Lung microvascular endothelial cell (primary cell): ENCODE measurements at places on chromosomes 2 and 18.

- DNase-seq = no peak
Observed at GRCh38 chr18:66769375-66769774, 165.5 kb upstream of the CDH19 start.

- no peak for DNase-seq
Observed at GRCh38 chr2:232204457-232204931, 174.1 kb upstream of the ALPP start.

GRCh38 chr2:45833968-45834344, 182.5 kb downstream of the PRKCE start:
- DNase-seq = no peak

- no peak for DNase-seq
Observed at GRCh38 chr2:20737505-20737904, 70.6 kb downstream of the GDF7 start.

DNA sequence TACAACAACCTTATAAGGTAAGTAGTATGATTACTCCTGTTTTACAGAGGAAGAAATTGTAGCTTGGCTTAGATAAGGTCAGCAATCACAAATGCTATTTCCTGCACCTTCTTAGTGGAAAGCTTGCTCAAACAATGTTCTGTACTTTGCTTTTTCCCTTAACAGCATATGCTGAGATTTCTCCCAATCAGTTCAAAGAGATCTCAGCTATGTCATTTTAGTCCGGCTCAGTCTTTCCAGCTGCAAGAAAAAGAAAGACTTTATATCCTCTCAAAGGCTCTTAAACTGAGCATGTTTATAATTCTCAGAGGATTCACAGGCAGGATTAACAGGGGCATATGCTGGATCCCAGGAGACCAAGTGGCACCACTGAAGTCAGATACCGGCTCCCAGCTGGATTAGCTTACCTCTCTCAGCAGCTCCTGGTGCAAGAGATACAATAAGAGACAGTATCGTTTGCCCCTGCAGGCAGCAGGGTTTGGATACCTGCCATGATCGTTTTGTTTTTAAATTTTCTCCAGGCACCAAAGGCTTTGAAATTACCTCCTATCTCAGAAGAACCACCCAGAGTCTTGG, 29.5 kb downstream of the KIAA2012 start:
- no peak for DNase-seq

DNA sequence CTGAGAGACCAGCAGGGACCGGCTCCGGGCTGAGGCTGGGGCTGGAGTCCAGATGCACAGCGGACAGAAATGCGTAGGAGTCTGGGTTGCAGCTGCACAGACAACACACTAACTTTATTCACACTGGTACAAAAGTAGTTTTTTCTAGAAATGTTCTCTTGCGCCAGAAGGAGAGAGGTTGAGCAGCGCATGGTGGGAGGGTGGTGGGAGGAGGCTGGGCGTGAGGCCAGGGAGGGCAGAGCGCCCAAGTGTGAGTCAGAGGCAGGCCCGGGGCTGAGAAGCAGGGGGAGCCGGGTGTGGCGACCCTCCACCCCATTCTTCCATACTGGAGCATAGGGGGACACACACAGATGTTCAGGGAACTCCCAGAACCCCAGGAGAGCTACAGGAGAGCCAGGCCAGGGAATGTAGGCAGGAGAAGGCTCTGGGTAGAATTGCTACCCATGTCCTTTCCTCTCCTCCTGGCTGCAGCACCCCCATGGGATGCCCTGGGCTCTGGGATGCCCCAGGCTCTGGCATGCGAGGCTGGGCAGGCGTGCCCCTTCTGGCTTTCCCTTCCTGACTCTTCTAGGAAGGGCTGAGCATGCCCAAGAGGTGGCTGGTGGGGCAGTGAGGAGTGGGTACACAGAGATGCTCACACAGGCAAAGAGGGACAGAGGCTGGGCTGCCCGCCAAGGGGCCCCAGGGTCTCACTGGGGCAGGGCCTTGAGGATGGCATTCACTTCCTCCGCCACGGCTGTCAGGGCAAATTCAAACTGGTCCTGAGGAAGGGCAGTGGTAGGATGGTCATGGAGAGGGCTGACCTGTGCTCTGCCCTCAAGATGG, 10.6 kb downstream of the DNAJB2 start:
- DNase-seq = peak; percentile 38

- DNase-seq = no peak
Observed at GRCh38 chr2:10039658-10040410, 3.5 kb upstream of the KLF11 start.

- no peak for DNase-seq
Observed at GRCh38 chr2:216624251-216624650, 9.0 kb upstream of the IGFBP2 start.

DNA sequence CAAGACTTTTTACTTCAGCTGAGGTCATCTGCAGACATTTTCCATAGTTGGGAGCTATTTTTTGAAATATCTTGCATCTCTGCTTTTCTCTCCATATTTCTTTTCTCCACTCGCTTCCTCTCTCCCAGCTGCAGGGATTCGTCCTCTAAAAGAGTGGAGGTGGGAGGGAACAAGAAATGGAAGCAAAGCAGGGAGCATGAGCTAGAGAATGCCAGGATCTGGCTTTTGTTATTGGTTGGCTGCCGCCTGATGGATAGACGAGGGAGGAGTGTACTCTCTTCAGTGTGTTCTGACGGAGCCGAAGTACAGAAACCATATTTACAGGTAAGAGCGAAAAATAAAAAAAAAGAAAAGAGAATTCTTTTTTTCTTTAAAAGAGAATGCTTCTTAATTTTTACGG, at the start of gene CSRNP3:
TSS of gene CSRNP3 (plus strand) at position 282 of the 400 bp plus-strand sequence. CDS start 125,368 bp downstream, outside the sequence.
- DNase-seq = peak; percentile 57

DNA sequence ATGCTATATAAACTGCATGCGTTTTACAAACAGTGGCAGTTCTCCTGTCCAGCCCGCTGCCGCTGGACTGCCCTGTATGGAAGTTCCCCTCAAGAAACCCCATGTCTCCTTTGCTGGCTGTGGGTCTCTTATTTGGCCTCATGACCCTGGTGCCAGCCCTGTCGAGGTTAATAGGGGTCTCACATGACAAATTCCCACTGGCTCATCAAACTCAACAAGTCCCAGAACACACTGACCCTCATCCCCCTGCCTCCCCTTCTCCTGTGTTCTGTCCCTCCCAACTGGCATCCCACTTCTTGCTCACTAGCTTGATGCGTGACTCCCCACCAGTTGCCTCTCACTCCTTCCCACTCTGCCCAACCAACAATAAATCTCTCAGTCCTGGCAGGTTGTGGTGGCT, 137.6 kb upstream of the HS6ST1 start:
- no peak for DNase-seq

- no peak for DNase-seq
Observed at GRCh38 chr2:16206191-16206944, 266.0 kb downstream of the MYCN start.

- DNase-seq = no peak
Observed at GRCh38 chr2:149687052-149687427, 99.5 kb upstream of the MMADHC start.

DNA sequence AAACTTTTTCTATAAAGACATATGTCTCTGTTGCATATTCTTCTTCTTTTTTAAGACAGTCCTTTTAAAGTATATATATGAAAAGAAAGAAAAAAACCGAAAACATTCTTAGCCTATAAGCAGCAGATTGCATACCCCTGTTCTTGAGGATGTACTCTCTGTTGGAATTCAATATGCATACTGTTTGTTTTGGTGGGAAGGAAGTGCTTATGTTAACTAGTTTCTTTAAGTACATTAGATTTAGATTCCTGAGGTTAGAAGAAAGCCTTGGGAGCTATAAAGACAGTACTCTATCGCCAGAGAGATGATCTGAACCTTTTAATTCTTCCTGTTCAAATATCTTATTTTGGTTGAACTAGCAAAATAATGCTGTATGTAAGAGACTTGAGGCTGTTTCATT, 46.8 kb upstream of the TBR1 start:
- DNase-seq = no peak

- DNase-seq = no peak
Observed at GRCh38 chr2:109398366-109399015, 215.3 kb downstream of the SEPTIN10 start.

GRCh38 chr2:40435426-40436092, 16.3 kb downstream of the SLC8A1 start:
- DNase-seq = no peak

GRCh38 chr2:168456521-168457189, 583 bp downstream of the CERS6 start:
- peak; percentile 55 for DNase-seq

GRCh38 chr2:171160119-171160955, at the start of gene TLK1:
Gene TLK1 (minus strand): TSS chr2:171160893. CDS start chr2:171160428, 465 bp downstream.
- peak; percentile 74 for DNase-seq

- DNase-seq = peak; percentile 56
Observed at GRCh38 chr18:44096016-44096415, 584.7 kb upstream of the SETBP1 start.

DNA sequence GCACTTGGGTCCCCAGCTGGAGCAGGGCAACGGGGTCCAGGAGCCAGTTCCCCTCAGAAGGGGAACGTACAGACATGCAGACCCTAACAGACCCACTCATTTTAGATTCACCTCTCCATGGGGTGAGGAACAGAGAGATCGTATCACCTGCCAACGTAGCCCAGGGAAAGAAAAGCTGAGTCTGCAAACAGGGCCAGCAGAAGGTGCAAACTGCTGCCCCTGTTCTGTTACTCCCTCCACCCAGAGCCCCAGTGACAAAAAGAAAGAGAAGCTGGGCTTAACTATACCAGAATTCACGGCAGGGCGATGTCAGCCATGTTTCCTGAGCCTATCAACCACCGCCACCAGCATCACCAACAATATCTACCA, 817 bp upstream of the HS1BP3 start:
- DNase-seq = no peak

- DNase-seq = no peak
Observed at GRCh38 chr2:40463112-40463511, 11.2 kb upstream of the SLC8A1 start.

- peak; percentile 57 for DNase-seq
Observed at GRCh38 chr2:151051574-151052220, 210.0 kb downstream of the RBM43 start.

- no peak for DNase-seq
Observed at GRCh38 chr18:476251-476664, 24.2 kb downstream of the COLEC12 start.

DNA sequence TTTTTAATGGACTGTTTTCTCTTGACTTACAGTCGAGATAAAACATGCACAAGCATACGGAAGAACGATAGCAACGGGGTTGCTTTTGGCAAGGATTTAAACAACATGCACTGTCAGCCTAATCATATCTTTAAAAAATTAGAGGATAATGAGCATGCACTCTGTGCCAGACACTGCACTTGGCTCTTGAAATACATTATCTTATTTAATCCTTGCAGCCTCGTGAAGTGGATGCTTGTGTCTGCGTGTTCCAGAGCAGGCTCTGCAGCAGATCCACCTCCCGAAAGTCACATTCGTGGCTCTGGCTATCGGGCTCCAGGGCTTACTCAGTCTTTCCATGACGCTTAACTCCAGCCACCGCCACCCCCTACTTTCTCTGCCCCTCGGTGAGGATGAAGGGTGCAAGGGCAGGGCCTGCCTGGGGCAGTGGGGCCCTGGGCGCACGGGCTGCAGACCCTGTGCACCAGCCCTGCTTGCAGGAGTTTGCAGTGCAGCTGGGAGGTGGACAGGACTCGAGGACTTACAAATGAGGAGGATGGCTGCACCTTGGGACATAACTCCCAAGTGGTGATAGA, 61.7 kb downstream of the ACKR3 start:
- DNase-seq = no peak

DNA sequence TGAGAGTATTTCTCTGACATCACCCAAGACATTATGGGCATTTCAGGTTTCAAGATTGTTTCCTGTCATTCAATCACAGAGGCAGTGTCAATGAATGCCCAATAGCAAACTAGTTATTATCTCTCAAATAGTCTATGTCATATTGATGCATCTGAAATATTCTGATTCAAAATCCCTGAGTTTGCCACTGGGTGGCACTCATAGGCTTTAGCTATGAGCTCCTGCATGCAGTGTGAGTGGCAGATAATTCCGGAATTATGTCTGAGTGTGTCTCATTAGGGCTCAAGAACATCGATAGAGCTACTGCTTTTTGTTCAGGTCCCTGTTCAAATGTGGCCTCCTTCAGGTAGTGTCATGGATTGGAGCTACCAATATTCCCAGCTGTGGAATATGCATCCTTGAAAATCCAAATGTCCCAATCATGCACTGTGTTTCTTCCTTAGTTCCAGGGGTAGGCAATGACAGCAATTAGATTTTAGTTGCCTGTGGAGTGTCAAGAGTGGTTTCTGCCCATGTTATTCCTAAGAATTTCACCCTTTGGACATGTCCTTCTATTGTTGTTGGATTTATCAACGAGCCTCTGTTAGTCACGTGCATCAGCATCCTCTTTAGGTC, 7.8 kb upstream of the OR6B3 start:
- peak; percentile 68 for DNase-seq

DNA sequence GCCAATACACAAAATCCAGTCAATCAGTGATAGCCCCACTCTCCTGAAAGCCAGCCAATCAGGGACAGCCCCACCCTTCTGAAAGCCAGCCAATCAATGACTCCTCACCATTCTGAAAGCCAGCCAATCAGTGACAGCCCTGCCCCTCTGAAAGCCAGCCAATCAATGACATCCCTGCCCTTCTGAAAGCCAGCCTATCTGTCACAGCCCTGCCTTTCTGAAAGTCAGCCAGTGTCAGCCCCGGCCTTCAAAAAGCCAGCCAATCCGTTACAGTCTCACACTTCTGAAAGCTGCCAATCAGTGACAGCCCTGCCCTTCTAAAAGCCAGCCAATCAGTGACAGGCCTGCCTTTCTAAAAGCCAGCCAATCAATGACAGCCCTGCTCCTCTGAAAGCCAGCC, 95.9 kb upstream of the HDAC4 start:
- DNase-seq = no peak

DNA sequence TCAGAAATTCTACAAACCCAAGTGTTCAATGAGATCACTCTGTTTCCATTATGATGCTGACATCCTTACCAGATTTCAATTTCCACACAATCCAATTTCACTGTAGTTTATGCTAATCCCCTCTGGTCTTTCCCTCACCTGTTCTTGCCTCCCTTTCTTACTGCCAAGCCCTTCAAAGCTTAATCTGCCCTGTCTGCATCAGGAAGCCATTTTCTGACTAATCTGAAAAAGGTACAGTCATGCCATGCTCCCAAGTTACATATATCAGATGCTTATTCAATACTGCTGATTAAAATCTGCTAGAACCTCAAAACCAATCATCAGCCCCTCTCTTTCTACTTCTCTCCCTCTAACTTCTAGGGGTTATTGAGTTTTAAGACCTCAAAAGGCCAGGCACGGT, 8.9 kb downstream of the KRTCAP3 start:
- no peak for DNase-seq
